ENCODE measurements at places on chromosomes 11 and 22.

DNA sequence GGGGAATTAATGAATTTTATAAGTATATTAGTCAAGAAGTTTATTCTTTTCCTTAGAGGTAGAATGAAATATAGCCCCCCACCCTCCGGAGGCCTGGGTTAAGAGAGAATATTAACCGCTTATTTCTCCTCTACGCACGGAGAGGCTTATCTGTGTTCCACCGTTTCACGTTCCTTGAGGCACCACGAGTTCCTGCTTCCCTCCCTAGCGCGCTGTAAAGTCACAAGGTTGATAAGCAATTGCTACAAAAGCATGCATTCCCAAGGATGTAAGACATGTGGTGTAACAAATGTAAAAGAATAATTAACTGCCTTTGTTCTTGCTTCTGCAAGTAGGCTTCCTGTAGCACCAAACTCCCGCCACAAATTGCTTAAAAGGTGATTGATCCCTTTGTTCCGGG, 1.5 kb upstream of the ANKRD42 start:
- no peak for DNase-seq

DNA sequence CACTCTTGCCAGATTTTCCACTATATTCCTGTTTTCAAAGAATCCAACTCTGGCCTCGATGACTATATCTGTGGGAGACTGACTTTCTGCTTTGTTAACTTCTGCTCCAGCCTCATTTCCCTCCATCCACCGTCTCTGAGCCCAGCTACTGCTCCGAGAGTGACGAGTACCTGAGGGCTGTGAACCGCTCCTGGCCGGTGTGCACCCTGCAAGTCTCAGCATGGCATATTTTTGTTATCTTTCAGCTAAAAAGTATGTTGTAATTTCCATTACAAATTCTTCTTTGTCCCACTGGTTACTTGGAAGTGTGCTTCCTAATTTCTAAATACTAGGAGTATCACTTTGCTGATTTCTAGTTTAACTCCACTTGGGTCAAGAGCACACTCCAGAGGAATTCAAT, 36.5 kb upstream of the MOB2 start:
- DNase-seq = no peak

DNA sequence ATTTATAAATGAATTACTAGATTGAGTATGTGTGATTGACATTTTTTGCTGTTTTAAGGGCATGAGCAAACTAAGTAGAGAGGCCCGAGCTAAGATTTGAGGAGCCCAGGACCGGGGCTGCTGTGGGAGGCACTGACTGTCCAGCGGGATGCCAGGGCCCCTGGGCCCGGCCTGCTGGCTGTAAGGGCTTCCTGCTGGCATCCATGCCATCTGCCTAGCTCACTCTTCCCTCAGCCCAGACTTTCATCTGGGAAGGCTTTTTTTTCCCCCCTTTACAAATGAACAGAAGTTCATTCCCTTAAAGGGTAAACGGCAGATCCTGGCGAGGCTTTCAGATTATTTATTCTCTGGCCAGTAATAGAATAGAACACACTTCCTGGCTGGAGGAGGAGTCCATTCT, 16.0 kb upstream of the TP53I11 start:
- DNase-seq = no peak

GRCh38 chr11:44986315-44986714, 35.6 kb upstream of the TP53I11 start:
- no peak for DNase-seq

DNA sequence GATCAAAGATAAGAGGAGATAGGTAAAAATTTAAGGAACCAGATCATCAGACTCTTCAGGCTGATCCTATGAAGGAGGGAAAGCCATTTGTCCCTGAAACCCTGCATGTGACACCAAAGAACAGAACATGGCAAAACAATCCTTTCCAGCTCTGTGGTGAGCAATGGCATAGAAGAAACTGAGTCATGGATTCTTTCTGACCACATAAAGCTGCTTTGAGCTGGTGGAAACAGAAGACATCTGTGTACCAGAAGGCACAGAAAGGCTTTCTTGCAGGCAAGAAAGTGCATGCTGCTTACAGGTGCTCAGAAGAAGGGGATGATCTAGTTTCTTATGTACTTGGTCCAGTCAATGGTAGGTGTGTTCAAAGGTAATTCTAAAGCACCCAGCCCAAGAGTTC, 45.0 kb upstream of the APOA1 start:
- DNase-seq = no peak

- DNase-seq = no peak
These were observed 48.1 kb upstream of the ALKBH3 start for GRCh38 chr11:43832536-43832935.

DNA sequence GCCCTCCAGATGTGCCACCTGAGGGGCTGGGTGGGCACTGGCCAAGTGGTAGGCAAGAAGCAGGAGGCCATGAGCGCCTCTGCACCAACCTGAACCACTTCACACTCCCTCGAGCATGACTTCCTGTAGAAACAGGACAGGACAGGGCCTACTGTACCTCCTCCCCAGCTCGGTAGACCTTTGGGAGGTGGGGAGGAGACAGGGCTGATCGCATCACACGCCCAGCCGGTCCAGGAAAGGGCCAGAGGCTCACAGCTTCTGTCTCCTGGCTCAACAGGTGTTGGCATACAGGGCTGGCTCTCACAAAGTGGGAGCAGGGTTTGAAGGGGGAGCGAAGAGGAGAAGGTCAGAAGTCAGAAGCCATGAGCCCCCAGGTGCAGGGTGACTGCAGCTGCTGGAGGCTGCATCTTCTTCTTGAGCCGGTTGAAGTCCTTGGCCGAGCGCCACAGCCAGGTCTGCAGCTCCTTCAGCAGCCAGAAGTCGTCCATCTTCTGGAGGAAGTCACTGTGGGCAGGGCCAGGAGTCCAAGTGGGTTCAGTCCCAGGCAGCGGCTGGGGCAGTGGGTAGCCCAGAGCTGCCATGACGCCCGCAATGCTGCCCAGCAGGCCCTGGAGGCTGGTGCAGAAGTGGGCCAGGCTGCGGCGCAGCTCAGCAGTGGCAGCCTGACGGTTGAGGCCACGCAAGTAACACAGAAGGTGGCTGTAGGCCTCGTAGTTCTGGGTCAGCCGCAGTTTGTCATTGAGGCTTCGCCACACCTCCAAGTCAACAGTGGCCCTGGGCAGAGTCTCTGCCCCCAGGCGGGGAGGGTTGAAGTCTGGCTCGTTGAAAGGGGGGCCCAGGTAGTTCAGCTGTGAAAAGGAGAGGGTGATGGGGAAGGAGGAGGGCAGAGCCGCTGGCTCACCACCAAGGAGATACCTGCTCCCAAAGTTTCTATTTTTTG, 8.3 kb downstream of the CLCF1 start:
- DNase-seq = no peak

GRCh38 chr11:66570079-66570849, 1.9 kb upstream of the CTSF start:
- DNase-seq = no peak

DNA sequence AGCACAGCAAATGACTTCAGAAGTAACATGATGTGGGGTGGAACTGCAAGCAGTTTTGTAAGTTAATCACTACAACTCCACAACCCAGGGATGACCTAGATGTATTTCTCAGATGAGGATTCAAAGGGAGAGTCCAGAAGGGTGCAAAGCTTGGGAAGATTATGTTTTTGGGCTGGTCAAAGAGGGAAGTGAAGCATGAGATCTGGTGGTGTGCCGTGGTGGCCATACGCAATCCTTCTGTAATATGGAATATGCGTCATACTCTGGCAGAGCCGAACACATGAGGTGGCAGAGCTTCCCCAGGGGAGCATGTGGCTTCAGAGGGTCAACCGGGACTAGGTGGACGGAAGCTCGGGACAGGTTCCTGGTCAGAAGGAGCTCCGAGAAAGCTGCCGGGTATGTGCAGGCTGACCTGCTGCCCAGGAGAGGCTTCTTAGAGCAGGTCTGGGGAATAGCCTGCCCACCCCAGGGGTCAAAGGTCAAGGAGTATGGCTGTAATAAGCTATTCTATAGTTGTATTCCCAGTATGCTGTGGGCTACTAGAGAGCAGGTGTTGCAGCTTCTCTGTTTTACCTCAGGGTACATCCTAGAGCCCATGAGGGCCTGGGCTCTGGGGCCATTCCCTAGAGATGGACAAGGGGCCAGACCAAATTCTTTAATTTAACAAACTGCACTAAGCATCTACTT, 70.1 kb upstream of the PHOX2A start:
- DNase-seq = no peak

DNA sequence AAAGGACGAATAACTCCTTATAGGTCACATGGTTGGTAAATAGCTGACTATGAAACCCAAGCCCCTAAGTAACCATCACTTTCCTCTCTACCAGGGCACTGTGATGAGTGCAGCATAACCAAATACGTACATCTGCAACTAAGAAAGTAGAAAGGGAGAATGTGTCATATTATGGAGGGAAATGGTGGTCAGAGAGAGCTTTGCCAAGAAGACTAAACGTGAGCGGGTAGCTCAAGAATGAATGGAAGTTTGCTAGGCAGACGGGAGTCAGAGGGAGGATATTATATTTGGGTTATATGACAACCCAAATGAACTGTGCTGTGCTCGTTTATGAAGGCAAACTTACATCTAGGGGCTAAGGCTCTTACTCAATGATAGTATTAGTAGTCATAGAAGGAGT, 537.3 kb downstream of the OPCML start:
- DNase-seq = no peak

DNA sequence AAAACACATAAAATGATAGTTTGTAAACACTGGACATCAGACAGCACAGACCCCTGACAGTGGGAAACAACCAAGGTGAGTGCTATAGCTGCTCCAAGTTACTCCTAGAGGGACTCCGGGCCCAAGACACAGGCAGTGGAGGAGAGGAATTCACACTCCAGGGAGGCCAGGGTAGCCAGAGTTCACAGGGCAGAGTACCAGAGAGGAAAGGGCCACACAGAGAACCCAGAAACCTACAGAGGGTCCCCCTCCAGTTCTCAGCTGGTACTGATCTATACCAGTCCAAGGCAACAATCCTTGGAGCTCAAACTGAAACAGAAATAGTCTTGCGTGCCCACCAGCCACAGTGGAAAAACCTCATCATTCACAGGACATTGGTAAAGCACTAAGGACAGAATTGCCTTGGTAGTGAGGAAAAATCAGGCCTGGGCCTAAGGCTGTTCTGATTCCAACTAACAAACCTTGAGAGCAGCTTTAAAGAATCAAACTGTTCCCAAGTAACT, 7.6 kb downstream of the VPS37C start:
- no peak for DNase-seq
